ENCODE measurements at places on chromosomes 1 and 21.

DNA sequence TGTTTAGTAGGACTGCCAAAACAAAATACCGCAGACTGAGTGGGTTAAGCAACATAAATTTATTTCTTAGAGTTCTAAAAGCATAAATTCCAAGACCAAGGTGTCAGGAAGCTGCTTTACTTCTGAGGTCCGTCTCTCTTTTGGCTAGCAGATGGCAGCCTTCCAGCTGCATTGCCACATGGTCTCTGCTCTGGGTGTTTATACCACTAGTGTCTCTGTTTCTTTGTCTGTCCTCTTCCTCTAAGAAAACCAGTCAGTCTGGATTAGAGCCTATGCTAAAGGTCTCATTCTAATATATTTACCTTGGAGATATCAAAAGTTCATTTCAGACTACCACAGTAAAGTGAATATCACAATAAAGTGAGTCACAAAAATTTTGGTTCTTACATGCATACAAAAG is 519.8 kb downstream of the COL11A1 start:
- DNase-seq = no peak

DNA sequence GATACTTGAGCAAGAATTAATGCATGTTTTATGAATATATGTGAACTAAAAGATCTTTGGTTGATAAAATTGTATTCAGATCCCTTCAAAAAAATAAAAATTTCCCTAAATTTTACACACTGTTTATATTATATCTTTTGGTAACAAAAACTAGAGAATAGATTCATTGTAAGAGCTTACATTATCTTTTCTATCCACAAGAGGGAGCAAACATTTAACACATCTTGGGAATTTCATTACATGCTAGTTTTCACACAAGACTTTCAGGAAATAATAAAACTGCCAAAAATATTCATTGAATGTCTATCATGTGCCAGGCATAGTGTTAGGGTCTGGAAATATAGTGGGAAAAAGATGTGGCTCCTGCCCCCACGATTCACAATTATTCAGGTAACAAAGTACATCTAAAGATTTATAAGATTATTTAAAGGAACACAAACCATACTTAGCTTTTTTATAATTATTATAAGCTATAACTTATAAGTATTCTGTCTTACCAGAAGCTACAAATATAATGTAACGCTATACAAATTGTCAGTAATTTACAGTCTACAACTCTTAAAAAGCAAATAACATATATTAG is 30.6 kb downstream of the FAF1 start:
- DNase-seq = peak; percentile 12

DNA sequence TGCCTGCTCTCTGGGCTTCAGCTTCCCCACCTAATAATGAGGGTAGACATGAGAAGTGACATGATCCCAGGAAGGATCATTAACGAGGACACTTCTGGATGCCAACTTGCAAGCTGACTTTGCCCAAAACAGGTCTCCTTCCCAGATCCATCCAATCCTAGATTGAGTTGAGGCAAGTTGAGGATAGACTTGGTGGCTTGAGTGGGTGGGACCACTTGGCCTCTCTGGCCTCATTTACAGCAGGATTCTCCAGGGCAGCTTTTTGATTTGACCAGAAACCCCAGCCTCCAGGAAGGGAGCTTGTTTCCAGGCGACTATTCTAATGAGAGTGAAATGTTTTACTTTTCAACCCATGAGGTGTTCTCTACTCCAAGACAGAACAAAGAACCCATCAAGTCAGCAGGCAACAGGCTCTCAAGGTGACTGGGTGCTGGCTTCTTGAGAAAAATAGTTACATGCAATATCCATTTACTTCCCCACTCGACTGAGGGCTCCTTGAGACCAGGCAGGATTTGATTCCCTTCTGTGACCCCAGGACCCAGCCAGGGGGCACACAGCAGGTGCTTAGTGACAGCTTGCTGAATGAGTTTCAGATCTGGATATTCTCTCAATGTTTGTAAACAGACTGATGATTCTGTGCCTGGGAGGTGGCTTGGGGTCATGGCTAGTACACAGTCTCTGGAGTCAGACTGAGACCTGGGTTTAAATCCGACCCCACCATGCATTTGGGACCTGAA is 128.2 kb downstream of the DMRTB1 start:
- no peak for DNase-seq

- no peak for DNase-seq
Measured at GRCh38 chr1:53288790-53289429, 39.0 kb downstream of the LRP8 start.

DNA sequence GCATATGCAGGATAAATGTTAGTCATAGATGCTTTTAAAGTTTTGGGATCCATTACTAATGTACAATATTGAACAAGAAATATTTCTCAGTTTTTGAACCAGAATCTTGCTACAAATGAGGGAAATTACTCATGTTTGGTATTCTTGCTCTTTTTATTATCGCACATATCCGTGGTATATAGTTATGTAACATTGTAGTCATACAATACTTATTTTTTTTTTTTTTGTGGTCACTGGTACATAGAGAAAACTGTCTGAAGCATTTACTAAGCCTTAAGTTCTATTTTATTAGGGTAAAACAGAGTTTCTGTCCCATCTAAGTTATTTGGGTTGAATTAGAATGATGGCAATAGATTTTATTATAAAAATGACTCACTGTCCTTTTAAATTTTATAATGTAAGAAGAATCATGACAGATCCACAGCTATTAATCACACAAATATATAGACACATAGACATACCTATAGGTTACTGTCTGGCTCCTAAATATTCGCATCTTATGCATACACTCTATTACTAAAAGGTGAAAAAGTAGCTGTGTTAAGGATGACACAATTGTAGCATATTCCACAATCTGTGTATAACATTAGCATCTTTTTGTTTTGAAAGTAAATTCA is 18.0 kb upstream of the PRKAA2 start:
- no peak for DNase-seq

DNA sequence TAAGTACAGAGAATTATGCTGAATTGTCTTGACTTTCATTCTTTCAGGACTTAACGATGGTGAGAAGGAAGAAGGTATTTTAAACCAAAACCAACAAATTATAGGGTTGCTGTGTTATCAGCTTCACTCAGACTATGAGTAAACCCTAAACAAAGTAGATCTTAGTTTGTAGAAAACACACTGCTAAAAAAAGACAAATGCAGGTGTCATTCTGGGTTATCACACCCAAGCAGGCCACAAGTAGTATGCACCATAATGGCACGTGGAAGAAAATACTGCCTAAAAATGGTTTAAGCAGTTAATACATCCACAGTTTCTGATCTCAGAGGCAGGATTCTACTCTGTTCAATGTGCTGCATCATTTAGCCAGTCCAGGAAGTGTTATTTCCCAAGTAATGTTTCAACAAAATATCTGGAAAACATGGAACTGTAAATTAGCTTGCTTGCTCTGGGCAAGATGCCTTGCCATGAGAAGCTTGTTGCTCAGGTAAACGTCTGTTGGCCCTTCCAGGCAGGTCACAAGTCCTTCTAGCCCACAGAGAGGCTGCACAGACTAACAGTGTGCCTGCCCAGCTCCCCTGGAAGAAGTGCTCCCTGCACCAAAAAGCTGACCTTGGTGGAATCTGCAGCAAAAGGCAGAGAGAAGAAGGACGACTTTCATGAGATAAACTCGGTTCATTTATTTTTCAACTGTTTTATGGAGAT is 4.1 kb downstream of the DIPK1A start:
- DNase-seq = no peak

- no peak for DNase-seq
Measured at GRCh38 chr1:194477908-194478307, 1291.5 kb upstream of the B3GALT2 start.

- DNase-seq = no peak
Measured at GRCh38 chr1:205504311-205505075, at the start of gene CDK18. CDK18 (plus strand) TSS chr1:205504669; CDS start chr1:205523168, 18,499 bp downstream.

DNA sequence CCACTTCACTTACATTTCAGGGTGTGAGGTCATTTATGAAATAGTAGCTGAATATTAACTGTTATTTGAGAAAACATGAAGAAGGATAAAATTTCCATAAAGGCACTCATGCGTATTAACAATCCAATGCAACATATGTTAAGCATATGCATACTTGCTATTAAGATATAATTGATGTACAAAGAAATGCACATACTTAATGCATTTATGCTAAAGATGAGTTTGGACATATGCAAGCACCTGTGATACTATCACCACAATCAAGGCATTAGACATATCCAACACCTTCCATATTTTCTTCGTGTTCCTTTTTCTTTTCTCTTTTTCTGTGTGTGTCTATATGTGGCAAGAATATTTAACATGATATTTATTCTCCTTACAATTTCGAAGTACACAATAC is 464.8 kb upstream of the BRINP3 start:
- no peak for DNase-seq

DNA sequence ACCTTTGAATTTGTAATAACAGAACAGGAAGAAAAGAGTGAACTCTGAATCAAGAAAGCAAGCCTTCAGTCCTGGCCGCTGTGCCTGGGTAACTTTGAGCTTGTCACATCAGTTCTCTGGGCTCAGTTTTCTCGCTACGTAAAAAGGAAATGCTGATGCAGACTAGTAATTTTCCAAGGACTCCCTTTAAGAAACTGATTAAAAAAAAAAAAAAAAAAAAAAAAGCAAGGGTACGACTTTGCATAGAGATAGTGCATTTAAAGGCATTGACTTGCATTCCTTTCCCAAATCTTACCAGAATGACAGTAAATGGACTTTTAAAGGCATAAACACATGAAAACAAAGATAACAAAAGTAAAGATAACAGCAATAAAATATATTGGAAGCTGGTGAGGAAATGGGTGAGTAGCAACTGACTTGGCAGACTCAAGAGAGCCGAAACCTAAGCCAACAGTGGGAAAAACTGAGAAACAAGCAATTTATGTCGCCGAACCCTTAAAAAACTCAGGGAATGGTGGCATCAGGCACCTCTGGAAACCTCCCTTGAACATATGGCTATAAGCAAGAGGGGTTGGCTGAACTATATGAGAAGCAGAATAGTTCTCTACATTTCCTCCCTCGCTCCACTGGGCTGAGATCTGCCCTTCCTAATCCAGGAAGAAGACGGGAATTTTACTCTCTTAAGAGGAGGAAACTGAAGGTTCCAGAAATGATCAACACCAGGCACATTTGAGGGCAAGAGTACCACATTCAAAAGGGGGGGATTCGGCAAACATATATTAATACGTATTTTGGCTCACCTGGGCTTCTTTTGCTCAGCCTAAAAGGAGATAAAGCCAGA is 189.2 kb downstream of the CDC7 start:
- DNase-seq = no peak

GRCh38 chr1:47679826-47680225 is 242.0 kb downstream of the FOXD2 start:
- DNase-seq = no peak

DNA sequence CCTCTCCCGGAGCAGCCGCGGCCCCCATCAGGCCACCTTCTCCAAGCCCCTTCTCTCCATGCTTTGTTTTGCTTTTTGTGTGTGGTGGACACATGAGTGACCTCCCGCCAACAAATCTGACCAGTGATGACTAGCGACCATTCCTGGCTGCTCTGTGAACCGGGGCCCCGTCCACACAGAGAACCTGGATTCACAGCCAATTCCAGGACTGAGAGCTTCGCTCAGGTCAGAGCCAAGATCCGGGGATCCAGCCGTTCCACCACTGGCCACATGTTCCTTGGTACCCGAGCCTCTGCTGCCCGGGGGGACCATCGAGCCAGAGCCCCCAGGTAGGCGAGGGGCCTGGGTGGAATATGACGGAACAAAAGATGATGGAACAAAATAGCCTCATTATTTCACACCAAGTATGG is 46.7 kb upstream of the COL18A1 start:
- no peak for DNase-seq

DNA sequence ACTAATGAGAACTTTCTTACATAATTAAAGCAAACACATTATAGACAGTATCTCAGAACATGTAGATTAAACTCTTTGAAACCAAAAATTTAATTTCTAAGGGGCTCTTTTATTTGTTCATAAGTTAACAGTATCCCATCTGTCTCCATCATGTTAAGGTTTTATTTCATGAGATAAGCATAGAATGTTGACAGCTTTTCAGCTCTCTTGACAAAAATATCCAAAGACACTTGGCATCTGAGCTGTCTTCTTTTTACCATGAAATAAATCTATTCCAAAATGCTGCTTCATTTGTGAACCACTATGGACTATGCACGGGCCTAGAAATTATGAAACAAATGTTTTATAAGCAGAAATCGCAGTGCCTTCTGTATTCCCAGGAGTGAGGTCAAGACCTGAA is 45.2 kb downstream of the SCYL3 start:
- no peak for DNase-seq

DNA sequence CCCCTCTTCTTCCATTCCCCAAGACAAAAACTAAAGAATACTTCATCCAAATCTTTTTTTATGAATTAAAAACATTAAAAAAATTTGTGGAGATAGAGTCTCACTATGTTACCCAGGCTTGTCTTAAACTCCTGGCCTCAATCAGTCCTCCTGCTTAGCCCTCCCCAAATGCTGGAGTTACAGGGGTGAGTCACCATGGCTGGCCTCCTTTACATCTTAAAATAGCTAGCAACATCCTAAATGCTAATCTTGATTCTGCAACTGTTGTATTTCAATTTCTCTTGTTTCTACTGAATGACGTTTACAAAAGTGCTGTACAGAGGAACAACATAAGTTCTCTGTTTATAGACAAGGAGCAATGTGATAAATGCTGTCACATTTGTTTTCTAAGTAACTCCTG is 483.5 kb downstream of the ADGRL2 start:
- no peak for DNase-seq

DNA sequence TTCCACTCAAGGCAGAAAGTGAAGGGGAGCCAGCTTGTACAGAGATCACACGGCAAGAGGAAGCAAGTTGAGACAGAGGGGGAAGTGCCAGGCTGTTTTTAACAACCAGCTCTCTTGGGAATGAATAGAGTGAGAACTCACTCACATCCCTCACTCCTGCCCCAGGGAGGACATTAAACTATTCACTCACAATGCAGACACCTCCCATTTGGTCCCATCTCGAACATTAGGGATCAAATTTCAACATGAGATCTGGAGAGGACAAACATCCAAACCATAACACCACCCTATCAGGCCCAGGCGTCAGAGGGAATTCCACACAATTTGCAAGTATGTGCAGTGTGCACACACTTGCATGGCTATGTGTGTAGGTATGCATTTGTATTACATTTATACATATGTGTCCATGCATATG is 62.7 kb downstream of the DMAP1 start:
- no peak for DNase-seq

DNA sequence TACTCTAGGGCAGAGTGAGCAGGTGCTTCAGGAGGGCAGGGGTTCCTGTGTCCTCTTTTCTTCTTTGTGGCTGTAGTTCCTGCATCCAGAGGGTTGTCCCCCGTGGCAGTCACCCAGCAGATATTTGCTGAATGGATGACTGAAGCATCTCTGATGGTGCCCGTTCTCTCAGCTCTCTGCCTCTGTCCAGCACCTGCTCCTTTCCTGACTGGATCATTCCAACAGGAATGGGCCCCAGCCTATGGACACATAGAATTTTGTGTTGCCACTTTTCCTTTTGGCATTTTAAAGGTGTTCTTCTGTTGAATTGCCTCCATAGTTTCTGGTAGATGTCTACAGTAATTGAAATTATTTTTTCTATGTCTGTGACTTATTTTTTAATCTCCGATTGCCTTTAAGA is 372.5 kb upstream of the C1orf174 start:
- no peak for DNase-seq

- no peak for DNase-seq
Measured at GRCh38 chr21:46189959-46190490, 5.8 kb upstream of the SPATC1L start.

Measured in AG09319 (cell line).